ENCODE measurements at places on chromosomes 7 and 10.

GRCh38 chr10:3425261-3425660 lies 252.7 kb upstream of the PITRM1 start:
- DNase-seq = no peak

GRCh38 chr7:137933270-137934017 lies 68.4 kb downstream of the CREB3L2 start:
- no peak for DNase-seq

DNA sequence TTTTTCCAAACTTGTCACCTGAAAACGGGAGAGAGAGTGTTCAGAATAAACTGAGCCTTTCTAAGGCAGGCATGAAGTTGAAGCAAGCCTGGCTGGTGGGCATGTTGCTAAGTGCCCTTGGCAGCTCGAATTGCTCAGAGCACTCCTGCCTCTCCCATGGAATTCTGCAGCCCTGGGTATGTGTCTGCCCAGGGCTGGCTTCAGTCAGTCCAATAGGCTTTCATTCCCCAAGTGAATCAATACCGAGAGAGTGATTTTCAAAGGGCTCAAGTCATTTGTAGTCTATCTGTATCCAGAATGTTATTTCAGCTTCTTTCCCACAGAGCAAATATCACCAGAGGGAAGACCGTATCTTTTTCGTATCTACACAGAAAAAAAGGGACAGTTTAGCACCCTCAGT lies 415.5 kb upstream of the COBL start:
- no peak for DNase-seq

DNA sequence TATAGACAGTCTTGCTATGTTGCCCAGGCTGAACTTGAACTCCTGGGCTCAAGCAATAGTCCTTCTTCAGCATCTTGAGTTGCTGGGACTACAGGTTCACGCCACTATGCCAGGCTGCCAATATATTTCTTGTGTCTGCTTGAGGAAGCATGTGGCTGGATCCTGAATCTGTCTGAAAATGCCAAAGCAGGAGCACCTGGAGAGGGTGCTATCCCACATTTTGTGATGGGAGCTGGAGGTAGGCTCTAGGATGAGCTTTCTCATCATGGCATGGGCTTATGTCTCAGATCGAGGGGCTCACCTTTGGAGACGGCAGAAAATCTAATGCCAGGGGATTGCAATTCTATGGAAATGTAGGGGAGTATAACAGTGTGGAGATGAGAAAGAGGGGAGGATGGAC lies 744.2 kb downstream of the GRID1 start:
- no peak for DNase-seq

DNA sequence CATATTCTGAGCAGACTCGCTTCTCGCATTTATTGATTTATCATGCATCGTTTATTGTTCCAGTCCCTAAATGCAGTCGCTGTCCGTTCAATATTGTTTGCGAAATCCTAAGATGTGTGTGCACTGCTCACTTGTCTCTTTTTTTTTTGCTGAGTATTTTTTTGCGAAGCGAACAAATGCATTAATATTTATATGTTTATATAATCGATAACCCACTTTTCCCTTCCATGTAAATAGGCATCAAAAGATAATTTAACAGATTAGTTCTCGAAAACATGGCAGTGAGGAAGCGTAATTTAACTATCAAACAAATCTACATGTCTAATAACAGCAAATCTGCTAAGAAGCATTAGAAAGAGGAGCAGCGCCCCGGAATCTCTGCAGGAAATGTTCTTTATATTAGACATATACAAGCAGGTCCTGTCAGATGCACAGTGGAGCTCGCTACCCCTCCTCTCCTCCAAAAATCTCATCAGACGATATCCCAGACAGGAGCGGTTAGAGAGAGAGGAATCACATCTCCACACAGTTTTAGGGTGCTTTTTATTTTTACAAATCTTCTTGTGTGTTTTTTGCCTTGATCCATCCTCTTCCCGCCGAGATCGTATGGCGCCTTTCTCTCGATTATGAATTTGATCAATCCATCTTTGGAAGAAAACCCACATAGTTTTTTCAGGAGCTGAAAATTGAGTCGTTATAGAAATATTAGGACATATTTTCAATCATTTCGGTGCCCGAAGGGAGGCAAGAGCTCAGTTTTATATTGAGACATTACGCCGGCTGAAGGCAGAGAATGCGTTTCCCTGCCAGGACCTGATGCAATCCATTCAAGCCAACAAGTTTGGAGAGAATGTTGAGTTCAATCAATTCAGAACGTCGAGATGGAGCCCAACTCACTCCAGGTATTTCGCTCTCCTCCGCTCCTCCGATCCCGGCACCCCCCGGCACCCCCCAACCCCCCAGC lies at the start of gene ARID5B:
Gene ARID5B, plus strand, starts transcription at position 871 of the 964 bp plus-strand sequence. Its CDS starts 11 bp downstream, at position 882.
- peak; percentile 84 for DNase-seq

Data from osteoblast (primary cell).